ENCODE measurements at places on chromosomes 1 and 21.

- DNase-seq: no peak
Measured at GRCh38 chr1:219185486-219186117, 11.9 kb downstream of the LYPLAL1 start.

DNA sequence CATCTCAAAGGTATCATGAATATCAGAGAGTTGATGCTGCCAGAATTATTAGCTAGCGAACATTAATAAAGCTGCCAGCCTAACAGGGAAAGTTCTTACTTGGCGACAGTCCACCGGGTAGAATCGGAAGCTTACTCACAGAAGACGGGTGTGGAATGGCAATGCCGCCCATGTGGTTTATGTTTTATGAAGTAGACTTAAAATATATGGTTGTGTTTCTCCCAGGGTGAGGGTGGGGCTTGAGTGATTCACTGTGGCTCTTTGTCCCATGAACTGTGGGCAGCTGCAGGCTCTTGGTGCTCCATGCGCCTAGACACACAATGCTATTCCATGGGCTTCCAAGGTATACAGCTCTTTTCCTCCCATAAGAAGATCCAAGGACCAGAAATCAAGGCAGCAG is 162.7 kb downstream of the PIGK start:
- no peak for DNase-seq

DNA sequence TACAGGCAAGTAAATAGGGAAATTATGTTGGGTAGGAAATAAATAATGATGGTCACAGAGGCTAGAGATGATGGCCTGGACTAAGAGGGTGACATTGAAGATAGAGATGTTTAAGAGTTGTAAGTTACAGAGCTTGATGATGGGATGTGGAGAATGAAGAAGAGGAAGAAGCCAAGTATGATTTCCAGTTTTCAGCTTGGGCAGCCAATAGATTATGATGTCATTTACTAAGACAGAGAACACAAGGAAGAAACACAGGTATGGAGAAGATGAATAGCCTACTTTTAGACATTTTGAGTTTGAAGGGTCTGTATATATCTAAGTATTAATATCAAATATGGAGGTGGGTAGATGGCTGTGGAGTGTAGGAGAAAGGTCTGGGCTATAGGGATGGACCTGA is 56.0 kb upstream of the PRELP start:
- no peak for DNase-seq

GRCh38 chr1:237814319-237814924 is 76.3 kb downstream of the ZP4 start:
- no peak for DNase-seq

GRCh38 chr21:36126208-36126565 is 8.7 kb upstream of the CBR3 start:
- DNase-seq: no peak

GRCh38 chr1:202010180-202011015 is at the start of gene ELF3:
Gene ELF3 (plus strand): TSS chr1:202010587. CDS start chr1:202011137, 550 bp downstream.
- DNase-seq: no peak

GRCh38 chr1:9670085-9670484 is 18.6 kb downstream of the PIK3CD start:
- no peak for DNase-seq

DNA sequence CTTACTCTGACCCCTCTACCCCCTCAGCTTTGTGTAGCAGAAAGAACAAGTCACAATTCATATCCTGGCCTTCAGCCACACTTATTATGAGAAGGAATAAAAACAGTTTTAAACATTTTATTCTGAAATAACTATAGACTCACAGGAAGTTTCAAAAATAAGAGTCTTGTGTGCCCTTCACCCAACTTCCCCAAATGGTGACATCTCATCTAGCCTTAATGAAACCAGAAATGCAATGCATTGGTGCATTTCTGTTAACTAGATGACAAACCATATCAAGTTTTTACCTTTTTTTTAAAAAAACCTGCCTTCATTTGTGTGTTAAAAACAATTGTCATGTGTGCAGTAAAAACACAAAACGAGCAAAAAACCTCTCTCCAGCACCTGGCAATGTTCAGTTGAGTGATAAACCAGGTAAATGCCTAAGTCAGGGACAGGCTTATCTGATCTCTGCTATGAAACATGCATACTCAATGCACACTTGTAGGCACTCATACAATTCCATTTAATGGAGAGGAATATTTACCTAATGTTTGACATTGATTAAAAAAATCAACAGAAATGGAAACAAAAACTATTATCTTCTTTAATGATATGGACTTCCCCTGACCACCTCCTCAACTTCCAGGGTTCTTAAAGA is 51.5 kb downstream of the SH3BGR start:
- no peak for DNase-seq

DNA sequence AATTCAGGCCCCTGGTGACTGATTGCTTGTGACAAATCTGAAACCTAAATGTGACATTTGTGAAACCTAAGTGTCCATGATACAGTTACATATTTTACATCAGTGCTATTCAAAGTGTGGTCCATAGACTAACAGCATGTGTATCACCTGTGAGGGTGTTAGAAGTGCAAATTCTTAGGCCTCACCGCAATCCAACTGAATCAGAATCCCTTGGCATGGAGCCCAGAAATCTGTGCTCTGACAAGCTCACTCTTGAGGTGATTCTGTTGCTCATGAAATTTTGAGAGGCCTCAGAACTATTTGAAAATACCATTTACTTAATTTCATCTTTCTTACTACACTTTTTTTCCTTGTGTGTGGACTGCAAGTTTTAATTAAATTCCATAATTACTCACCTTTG is 587.9 kb downstream of the ADGRL2 start:
- DNase-seq: no peak

DNA sequence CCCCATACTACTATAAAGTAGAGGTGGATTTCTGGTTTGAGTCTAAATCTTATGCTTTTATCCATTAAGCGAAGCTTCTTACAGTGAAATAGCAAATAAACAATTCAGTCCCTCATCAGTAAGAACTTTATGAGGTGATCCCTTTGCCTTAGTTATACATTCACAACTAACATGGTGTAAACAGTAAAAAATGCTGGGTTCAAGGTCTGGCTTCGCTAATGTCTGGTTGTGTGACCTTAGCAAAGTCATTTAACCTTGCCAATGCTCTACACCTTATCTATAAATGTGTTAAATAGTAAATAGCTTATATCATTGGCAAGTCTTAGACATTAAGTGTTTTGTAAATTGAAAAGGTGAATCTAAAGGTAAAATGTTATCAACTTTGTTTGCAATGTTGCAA is 475.4 kb downstream of the LMO4 start:
- no peak for DNase-seq

- DNase-seq: no peak
Measured at GRCh38 chr1:206708058-206708457, 23.4 kb downstream of the MAPKAPK2 start.

DNA sequence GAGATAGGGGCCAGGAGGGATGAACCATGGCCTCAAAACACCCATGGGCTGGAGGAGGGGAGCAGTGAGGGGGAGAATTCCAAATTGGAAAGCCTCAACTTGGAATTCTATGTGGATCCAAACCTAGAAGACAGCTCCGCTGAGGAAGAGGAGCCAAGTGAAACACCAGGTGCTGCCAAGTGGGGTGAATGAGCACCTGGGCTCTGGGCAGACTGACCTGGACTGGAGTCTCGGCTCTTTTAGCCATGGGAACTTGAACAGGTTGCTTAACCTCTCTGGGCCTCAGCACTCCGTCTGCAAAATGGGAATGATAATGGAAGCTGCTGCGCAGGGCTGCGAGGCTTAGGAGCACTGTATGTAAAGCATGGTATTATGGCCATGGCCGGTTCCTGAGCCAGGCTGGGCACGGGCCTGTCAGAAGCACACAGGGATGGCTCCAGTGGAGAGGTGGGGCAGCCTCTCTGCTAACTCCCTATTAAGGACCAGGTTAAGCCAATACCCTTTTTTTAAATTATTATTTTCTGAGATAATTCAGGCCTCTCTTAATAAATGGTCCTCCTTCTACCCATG is 81.5 kb downstream of the SYT2 start:
- no peak for DNase-seq

DNA sequence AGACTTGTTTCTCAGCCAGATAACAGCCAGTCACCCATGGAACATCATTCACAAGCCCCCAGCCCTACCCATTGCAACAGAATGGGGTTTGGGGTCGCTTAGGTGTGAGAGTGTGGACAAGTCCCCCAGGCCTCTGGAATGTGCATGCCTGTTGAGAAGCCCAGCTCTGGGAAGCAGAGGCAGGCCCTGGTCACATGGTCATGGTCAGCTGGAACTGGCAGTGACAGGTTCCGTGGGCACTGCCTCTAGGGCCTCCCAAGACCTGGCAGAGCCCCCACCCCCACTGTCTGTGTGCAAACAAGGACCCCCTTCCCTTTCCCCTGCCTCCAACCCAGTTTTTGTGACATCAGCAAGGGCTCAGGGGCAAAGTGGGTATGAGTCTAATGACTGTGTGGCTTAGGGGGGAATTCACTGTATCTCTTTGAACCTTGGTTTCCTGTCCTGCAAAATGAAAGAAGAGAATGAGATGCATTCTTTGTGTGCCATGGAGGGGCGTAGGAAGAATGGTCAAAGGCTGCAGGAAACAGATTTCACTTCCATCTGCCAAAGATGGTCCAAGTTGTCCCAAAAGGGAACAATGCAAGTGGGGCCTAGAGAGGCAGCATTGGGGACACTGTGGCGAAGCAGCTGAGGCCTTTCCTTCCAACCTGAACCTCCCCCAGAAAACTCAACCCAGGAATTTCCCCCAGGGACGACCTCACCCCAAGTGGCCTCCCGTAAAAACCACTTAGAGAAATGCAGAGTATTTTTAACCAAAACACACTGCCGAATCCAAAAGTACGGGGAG is 34.7 kb upstream of the SELENON start:
- DNase-seq: no peak

GRCh38 chr1:180267761-180268555 is 37.9 kb downstream of the LHX4 start:
- no peak for DNase-seq

GRCh38 chr1:167924543-167925231 is 10.8 kb upstream of the ADCY10 start:
- no peak for DNase-seq

DNA sequence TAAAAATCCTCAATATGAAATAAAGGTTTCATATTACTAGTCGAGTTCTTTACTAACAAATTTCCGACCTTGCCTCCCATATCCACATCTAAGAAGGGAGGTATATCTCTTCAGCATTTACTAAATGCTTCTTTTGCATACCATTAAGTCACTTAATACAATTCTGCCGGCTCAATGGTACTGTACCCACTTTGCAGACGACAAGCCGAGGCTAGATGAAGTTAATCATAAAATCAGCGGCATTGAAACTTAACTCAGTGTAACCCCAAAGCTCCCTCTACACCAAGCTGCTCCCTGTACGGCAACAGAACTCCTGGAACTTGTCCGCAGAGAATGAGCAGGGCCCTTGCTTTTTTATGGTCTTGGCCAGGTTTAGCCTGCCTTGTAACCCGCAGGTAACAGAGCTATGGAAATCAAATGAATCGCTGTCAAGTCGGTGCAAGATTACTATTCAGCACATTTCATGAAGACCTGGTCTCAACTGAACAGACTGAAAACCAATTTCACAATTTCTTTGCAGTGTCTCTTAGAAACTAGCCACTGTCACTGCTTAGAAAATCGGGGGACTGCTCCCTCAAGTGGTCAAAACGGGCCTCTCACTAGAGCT is 738 bp downstream of the INTS7 start:
- DNase-seq: no peak

All from activated T-helper 1 cell treated with anti-CD3 and anti-CD28 coated beads, Interleukin-2, amount 50 U/mL, for 16 hours (primary cell).